Transverse colon (tissue), 4 donors: ENCODE measurements at places on chromosomes 5 and 9. TPM values are rescaled to one million over a fixed set of nuclear protein-coding genes. Genes with fewer than 3 reads are reported as not detected.

GRCh38 chr5:144028058-144028457 lies 142.4 kb downstream of the YIPF5 start:
- no peaks in the 10 kb centered on the region for H3K27me3 ChIP-seq
- H3K4me1 ChIP-seq = peaks cover 6% of the 10 kb centered on the region
- no peak overlapping the region for H3K4me3 ChIP-seq
- no peaks in the 10 kb centered on the region for H3K36me3 ChIP-seq
- peak overlapping the region; percentile 46 for H3K27ac ChIP-seq

SH3TC2 gene
- 1.6 TPM for total RNA-seq

RNF183 gene
- total RNA-seq = not detected

NRG2 gene
- total RNA-seq = 0.95 TPM

DNA sequence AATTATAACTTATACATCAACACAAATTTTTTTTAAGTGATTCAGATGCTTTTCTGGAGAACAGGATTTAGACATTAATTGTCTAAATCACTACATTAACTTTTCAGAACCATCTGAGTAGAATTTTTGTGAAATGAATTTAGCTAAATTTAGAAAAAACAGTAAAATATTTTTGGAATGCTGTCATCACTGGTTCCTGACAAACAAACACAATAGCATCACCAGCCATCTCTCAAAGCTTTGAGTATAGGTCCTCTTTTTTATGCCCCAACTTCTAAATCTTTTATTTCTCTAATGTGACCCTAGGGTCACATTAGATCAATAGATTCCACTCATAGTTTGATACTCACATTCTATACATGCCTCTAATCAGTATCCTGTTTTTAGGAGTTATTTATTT lies 104.6 kb downstream of the PRR16 start:
- no peak overlapping the region for H3K4me3 ChIP-seq
- H3K4me1 ChIP-seq = no peaks in the 10 kb centered on the region
- H3K36me3 ChIP-seq = no peaks in the 10 kb centered on the region
- no peaks in the 10 kb centered on the region for H3K27me3 ChIP-seq
- no peak for DNase-seq

DNA sequence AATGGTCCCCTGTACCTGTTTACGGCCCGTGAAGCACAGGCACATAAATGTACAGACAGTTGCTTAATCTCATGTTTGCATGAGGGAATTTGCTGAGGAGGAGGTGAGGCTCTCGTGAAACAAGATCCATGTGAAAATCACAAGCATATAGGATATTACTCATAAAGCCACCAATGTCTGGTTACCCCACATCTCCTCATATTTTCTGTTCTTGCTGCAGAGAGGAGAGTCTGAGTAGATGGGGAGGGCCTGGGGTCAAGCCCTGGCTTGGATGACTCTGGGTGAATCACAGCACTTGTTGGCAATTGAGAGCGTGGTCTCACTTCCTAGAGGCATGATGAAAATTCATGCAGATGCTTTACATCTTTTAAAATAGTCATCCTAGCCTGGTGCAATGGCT lies 975 bp downstream of the AGXT2 start:
- H3K4me1 ChIP-seq = no peaks in the 10 kb centered on the region
- H3K4me3 ChIP-seq = no peak overlapping the region
- DNase-seq = no peak
- H3K27ac ChIP-seq = no peak overlapping the region

- no peak overlapping the region for H3K4me3 ChIP-seq
- H3K27me3 ChIP-seq = no peaks in the 10 kb centered on the region
- no peak for DNase-seq
- no peaks in the 10 kb centered on the region for H3K4me1 ChIP-seq
- H3K36me3 ChIP-seq = no peaks in the 10 kb centered on the region
- no peak overlapping the region for H3K27ac ChIP-seq
Observed at GRCh38 chr5:19880859-19881436, 107.1 kb downstream of the CDH18 start.

DNA sequence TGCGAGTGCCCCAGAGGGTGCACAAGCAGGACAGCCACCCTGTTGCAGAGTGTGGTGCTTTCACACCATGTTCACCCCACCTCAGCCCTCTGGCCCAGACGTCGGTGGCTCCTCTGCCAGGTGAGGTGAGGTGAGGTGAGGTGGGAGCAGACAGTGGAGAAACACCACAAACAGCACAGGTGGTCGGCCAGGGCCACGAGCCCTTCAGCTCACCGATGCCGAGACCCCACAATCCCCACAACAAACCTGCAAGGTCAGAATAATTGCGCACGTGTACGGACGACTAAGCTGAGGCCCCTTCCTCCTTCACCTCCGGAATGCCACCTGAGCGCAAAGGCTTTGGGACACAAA lies 10.5 kb downstream of the BRD3 start:
- H3K4me3 ChIP-seq = no peak overlapping the region
- H3K36me3 ChIP-seq = no peaks in the 10 kb centered on the region
- peak; percentile 5 for DNase-seq
- H3K4me1 ChIP-seq = peaks cover 40% of the 10 kb centered on the region
- H3K27ac ChIP-seq = no peak overlapping the region
- H3K27me3 ChIP-seq = no peaks in the 10 kb centered on the region

PCDHA3 gene
- not detected for total RNA-seq

DNA sequence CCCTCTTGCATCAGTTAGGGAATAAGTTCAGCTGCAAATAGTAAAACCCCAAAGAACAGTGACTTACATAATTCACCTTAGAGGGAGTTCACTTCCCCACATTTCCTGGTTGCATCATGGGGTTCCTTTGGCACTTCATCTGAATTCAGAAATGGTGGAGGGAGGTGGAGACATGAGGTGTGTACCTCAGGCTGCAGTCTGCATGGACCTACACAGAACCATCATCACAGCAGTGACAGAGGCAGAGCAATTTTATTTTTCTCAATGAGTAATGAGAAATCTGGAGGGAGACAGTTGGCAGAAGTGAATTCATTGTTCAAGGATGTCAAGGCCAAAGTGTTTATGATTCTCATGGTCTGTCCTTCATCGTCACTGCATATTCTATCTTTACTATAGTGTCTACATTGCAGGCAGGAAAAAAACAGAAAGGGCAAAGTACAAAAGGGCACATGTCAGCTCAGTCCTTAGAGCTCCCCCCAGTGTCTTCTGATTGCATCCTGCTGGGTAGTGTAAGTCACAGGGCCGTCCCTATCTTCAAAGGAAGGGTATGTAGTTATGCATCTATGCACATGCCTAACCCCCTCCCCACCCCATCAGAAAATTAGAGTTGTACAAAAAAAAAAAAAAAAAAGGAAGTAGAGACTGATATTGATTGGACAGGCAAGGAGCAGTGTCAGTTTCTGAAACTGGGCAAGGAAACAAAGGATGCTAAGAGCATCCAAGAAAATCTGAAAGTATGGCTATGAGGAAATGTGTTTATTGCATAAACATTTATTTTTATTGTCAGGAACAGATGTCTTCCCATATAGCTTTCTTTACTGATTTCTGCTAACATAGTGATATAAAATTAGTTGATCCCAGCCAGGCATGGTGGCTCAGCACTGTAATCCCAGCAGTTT lies 132.7 kb upstream of the APC start:
- no peak overlapping the region for H3K27ac ChIP-seq
- no peaks in the 10 kb centered on the region for H3K4me1 ChIP-seq
- H3K36me3 ChIP-seq = no peaks in the 10 kb centered on the region
- H3K4me3 ChIP-seq = no peak overlapping the region

- H3K36me3 ChIP-seq = no peaks in the 10 kb centered on the region
- no peak overlapping the region for H3K27ac ChIP-seq
- no peak for DNase-seq
- H3K4me1 ChIP-seq = no peaks in the 10 kb centered on the region
Observed at GRCh38 chr9:11686733-11687132, 1006.5 kb upstream of the TYRP1 start.

OR2K2 gene
- not detected for total RNA-seq

SLC27A6 gene
- 0.27 TPM for total RNA-seq

PPP2CA gene
- total RNA-seq = 133 TPM

GRCh38 chr9:93968451-93969327 lies 13.5 kb upstream of the BARX1 start:
- DNase-seq = no peak
- no peaks in the 10 kb centered on the region for H3K4me1 ChIP-seq
- H3K4me3 ChIP-seq = no peak overlapping the region
- H3K27ac ChIP-seq = no peak overlapping the region

DNA sequence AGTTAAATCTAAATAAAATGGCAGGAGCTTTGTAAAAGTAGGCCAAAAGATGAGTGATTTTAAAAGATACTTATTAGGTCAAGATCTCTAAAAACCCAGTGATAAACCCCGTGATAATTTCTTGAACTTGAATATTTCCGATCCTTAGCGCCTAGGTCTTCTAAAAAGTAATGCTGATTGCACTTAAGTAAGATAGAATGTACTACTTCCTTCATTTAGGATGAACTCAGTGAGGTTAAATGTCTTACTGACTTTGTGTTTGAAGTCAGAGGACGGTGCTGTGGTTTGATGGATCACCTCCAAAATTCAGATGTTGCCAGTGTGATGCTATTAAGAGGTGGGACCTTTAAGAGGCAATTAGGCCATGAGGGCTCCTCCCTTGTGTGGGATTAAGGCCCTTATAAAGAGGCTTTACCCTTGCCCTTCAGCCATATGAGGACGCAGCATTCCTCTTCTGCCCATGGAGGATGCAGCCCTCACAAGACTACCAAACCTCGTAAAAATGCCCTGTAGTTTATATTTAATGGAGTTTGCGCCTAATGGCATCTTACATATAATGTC lies 130.1 kb downstream of the TRIO start:
- H3K27ac ChIP-seq = no peak overlapping the region
- no peak overlapping the region for H3K4me3 ChIP-seq
- H3K36me3 ChIP-seq = no peaks in the 10 kb centered on the region
- no peaks in the 10 kb centered on the region for H3K27me3 ChIP-seq
- no peak for DNase-seq

DNA sequence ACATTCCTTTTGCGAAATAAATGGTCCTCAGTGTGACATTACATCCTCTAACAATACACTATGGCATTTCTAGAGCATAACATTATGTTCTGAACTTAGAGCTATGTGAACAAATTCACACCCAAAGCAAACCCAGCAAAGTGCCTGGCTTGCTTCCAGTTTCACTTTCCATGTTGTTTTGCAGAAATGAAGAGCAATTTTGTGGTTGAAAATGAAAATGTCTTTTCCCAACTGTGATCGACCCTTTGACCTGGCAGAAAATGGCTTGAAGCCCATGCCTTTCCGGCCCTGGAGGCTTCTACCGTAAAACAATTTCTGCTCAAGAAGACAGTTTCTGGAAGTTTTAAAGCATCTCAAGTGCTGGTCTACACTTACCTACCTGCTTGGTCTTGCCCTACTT lies 344.7 kb upstream of the RGMB start:
- no peaks in the 10 kb centered on the region for H3K36me3 ChIP-seq
- H3K27me3 ChIP-seq = no peaks in the 10 kb centered on the region
- no peak overlapping the region for H3K27ac ChIP-seq
- peak; percentile 35 for DNase-seq
- H3K4me1 ChIP-seq = peaks cover 7% of the 10 kb centered on the region

DNA sequence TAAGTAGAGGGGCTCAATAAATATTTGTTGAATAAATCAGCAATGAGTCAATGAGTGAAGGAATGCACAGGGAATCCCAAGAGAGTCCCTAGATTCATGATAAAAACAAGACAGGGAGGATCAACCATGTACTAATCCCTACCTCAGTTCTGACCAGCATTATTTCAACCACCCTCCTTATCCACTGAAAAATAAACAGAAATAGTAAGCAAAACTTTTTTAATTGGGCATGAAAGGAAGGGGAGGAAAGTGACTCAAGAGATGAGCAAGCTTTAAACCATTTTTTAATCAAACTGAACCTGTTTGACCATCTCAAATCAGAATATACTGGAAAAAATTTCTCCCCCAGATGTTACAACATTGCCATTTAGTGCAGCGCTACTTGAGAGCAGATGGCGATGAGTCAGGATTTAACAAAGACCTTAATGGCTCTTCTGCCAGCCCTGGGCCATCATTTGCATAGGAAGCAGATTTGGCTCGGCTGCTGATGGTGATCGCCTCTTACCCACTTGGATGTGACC lies 194.8 kb upstream of the SLC30A5 start:
- H3K4me1 ChIP-seq = no peaks in the 10 kb centered on the region
- no peaks in the 10 kb centered on the region for H3K27me3 ChIP-seq
- DNase-seq = no peak
- H3K36me3 ChIP-seq = no peaks in the 10 kb centered on the region

- H3K27me3 ChIP-seq = no peaks in the 10 kb centered on the region
- no peak overlapping the region for H3K4me3 ChIP-seq
- H3K36me3 ChIP-seq = no peaks in the 10 kb centered on the region
- DNase-seq = no peak
- H3K27ac ChIP-seq = no peak overlapping the region
- no peaks in the 10 kb centered on the region for H3K4me1 ChIP-seq
Observed at GRCh38 chr5:58106754-58107410, 353.0 kb downstream of the PLK2 start.

- no peak overlapping the region for H3K4me3 ChIP-seq
- peaks cover 15% of the 10 kb centered on the region for H3K4me1 ChIP-seq
- H3K27me3 ChIP-seq = peaks cover 56% of the 10 kb centered on the region
- no peak overlapping the region for H3K27ac ChIP-seq
- DNase-seq = no peak
Observed at GRCh38 chr5:79111960-79112702, 522 bp downstream of the BHMT start.

IFNA2 gene
- total RNA-seq = not detected

GRCh38 chr9:86350006-86350760 lies 4.0 kb downstream of the TUT7 start:
- no peak overlapping the region for H3K27ac ChIP-seq
- no peaks in the 10 kb centered on the region for H3K27me3 ChIP-seq
- no peak overlapping the region for H3K4me3 ChIP-seq
- DNase-seq = no peak
- peaks cover 26% of the 10 kb centered on the region for H3K4me1 ChIP-seq

RNF44 gene
- 47.6 TPM for total RNA-seq

- H3K4me3 ChIP-seq = no peak overlapping the region
- no peaks in the 10 kb centered on the region for H3K4me1 ChIP-seq
- DNase-seq = no peak
- H3K36me3 ChIP-seq = no peaks in the 10 kb centered on the region
- no peak overlapping the region for H3K27ac ChIP-seq
Observed at GRCh38 chr5:80934751-80935150, 25.4 kb upstream of the RASGRF2 start.

PCDHGB3 gene
- 3.4 TPM for total RNA-seq

DNA sequence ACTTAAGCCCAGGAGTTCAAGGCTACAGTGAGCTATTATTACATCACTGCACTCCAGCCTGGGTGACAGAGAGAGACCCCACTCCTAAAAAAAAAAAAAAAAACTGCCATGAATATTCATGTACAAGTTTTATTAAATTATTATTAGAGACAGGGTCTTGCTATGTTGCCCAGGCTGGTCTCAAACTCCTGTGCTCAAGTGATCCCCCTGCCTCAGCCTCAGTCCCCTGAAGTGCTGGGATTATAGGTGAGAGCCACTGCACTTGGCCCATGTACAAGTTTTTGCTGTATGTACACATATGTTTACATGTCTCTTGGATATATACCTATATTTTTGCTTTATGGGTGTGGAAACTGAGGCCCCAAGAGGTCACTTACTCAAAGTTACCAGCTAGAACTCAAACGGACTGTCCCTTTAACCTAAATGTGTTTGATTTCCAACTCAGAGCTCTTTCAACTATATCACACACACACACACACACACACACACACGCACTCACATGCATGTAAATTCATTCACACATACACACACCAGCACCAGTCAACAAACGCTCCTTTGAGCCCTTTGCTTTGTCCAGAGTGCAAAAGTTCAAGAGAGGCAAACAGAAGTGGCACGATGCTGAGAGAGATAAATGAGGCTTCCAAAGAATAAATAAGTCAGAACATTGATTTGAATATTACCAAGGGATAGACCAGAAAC lies 42.3 kb upstream of the STRBP start:
- no peaks in the 10 kb centered on the region for H3K36me3 ChIP-seq
- H3K27me3 ChIP-seq = no peaks in the 10 kb centered on the region
- H3K4me3 ChIP-seq = no peak overlapping the region
- no peak for DNase-seq
- no peaks in the 10 kb centered on the region for H3K4me1 ChIP-seq

CCDC112 gene
- 20.8 TPM for total RNA-seq
